ENCODE measurements at places on chromosomes 5 and 9.
A peak's percentile ranks its signal among the peaks of the same experiment; 100 is the strongest.

GRCh38 chr5:5165541-5166002, 25.4 kb downstream of the ADAMTS16 start:
- DNase-seq = no peak

GRCh38 chr5:141149812-141150211, at the start of gene PCDHB6:
PCDHB6 (plus strand) TSS chr5:141150057; CDS start chr5:141150258, 201 bp downstream.
- no peak for DNase-seq

DNA sequence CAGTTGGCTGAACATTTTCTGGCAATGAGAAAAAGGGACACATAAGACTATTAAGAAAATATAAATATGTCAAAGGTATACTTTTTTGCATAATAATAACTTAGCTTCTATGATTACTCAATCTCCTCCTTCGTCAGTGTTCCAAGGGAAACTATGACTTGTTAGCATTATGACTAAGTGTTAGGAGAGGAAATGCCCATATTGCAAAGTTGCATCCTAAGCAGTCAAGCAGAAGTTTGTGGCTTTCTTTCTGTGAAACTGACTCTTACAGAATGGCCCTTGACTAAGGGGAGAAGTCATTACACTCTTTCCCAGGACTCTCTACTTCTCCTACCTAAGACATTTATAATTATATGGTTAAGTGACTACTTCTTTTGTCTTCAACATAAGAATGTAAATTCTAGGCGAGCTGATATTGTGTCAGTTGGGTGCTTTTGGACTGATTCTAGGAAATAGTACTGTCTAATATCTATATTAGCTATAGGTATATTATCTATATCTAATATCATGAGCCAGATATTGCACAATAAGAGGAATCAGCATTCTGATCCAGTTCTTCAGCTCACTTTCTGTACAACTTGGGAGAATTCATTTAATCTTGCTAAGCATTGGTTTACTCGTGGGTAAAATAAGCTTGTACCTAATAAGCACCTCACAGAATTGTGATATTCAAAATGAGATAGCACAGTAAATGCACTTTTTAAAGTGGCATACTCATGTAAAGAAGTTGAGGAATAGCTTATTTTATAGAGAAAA, 16.4 kb upstream of the SPINK6 start:
- no peak for DNase-seq

- DNase-seq = no peak
These were observed 1141.1 kb upstream of the DMAC1 start for GRCh38 chr9:8940650-8941049.

- DNase-seq = peak; percentile 75
These were observed 1.7 kb downstream of the SLIT3 start for GRCh38 chr5:169299191-169299662.

- DNase-seq = peak; percentile 91
These were observed at the start of gene DEPDC1B for GRCh38 chr5:60699609-60700415. DEPDC1B (minus strand) TSS chr5:60700166; CDS start chr5:60700093, 73 bp downstream.

GRCh38 chr5:145341842-145342241, 493.3 kb downstream of the PRELID2 start:
- DNase-seq = no peak

- no peak for DNase-seq
These were observed 140.6 kb upstream of the RAD23B start for GRCh38 chr9:107142430-107142829.

DNA sequence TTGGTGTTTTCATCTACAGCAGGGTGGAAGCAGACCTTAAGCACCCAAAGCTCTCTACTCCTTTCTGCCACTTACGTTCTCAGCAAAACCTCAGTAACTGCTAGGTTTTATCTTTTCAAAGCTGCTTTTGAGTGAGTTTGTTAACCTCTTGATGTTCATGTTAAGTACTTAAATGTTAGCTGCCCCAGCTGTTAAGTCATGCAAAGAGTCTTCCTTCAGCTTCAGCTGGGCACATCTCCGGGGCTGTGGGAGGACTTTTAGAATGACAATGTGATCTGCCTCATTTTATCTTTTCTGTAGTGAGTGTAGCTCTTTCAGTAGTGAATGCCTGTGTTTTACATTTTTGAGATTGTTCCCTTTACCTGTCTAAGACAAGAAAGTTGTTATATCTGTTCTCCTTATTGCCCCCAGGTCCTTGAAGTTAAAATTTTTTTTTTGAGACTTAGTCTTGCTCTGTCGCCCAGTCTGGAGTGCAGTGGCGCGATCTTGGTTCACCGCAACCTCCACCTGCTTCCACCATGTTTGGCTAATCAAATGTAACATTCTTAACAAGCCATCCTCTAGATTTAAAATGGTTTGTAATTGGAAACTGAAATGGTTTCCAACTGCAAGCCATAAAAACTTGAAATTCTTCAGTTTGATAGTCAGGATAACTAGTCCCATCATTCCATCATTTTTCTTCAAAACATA, 19.6 kb downstream of the KDM4C start:
- DNase-seq = no peak

DNA sequence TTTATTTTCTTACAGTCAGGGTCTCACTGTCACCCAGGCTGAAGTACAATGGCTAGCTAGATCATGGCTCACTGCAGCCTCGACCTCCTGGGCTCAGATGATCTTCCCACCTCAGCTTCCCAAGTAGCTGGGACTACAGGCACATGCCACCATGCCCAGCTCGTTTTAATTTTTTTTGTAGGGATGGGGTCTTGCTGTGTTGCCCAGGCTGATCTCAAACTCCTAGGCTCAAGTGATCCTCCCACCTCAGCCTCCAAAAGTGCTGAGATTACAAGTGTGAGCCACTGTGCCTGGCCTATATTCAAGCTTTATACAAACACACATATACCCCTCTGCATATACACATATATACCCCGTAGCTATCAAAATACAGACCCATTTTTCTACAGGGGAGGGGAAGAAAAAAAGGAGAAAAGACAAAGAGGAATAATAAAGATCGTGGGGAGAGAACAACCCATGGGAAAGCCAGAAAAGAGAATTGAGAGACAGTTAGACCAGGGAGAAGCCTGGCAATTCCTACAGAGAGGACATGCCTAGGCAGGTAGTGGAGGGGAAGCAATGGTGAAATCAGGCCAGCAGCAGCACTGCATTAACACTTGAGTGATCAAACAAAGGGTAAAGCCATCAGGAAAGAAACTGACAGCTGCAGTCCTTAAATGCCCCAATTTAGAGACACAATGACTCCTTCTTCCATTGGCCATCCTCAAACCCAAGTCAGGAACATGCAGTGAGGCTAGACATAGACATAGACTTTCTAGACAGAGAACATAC, 102.7 kb downstream of the EFNA5 start:
- no peak for DNase-seq

DNA sequence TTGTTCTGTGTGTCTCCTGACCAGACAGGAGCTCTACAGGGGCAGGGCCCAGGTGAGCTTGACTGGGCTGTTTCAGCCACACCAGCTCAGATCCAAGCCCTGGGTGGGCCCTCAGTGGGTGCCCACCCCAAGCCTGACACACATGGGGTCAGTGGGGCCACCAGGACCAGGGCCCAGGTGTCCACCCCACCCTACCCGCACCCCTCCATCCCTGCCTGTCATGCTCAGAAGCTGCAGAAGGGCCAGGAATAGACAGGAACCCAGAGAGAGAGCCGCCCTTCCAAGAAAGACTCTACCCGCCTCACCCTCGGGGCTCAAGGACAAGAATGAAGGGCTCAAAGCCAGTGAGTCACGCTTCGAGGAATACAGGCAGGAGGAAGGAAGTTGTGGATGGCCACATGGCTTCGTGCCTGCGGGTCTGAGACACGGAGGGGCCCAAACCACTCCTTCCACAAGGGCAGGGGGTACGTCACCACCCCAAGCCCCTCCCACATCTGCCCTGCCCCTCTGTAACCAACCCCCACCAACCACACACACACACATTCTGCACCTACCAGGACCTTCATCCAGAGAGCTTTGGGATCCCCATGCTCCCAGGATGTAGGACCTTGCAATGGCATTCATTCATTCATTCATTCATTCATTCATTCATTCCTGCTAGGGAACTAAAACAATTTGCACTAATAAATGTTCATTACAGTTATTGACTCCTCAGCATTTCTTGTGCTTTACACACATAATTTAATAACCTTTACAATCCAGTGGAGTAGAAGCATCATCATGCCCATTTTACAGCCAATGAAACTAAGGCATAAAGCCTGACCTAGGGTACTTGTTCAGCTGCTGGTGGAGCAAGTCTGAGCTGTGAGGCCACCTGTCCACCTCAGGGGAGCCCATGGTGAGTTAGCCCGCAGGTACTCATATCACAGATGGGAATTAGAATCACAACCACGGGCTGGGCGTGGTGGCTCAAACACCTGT, 55.9 kb upstream of the STXBP1 start:
- DNase-seq = peak; percentile 63

GRCh38 chr9:100011062-100011681, 87.6 kb downstream of the ERP44 start:
- peak; percentile 3 for DNase-seq

GRCh38 chr9:4836676-4837075, 43.9 kb downstream of the RCL1 start:
- no peak for DNase-seq

DNA sequence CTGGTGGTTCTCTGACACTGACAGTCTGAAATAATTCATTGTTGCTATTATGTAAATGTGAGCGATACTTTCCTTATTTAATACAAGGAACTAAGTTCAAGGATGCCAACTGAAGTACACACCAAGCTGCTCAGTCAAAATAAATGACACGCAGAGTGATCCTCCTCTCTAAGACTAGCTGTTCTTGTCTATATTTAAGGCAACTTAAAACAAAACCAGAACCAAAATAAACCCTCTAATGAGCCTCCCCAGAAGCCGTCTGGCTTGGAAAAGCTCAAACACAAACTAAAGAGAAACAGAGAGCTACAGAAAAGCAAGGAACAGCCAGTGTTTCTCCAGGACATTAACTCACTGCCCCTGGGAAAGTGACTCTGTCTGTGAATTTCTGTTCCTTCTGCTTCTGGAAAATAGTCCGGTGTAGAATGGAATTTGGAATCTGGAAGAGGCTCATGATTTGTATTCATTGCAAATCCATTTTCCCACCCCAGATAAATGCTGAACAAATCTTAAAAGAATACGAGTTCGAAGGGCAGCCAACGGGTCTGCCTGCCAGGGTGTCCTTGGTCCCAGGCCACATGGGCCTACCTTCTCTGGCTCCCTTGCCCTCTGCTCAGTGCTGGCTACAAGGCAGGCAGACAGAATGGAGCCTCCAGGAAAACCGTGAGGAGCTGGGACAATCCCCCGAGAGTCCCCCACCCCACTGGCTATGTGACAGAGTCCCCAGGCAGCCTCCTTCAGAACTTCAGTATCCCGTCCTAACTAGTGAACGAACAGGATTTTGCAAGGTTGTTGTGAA, 14.8 kb downstream of the GGTA1 start:
- no peak for DNase-seq

DNA sequence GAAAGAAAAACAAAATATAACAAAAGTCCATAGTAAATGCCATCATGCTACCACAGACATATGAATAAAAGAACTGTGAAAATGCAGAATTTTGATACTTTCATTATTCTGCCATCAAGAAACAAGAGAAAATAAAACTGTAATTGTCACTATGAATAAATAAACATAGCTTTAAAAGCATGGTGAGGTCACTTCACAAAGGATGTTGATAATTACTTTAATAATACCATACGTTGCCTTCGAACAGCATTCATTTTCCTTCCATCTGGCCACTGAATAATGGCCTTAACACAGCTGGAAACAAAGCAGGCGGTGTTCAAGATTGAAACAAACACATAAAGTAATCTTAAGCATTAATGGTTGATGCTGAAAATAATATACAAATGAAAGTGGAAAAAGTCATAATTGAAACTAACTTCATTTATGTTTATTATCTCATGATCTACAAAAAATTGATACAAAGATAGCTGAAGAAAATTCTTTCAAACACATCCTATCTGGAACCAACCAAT, 102.0 kb downstream of the AGTPBP1 start:
- no peak for DNase-seq

GRCh38 chr9:14824481-14824880, 85.7 kb downstream of the FREM1 start:
- DNase-seq = no peak

- DNase-seq = no peak
These were observed 20.8 kb upstream of the CERCAM start for GRCh38 chr9:128399861-128400260.

DNA sequence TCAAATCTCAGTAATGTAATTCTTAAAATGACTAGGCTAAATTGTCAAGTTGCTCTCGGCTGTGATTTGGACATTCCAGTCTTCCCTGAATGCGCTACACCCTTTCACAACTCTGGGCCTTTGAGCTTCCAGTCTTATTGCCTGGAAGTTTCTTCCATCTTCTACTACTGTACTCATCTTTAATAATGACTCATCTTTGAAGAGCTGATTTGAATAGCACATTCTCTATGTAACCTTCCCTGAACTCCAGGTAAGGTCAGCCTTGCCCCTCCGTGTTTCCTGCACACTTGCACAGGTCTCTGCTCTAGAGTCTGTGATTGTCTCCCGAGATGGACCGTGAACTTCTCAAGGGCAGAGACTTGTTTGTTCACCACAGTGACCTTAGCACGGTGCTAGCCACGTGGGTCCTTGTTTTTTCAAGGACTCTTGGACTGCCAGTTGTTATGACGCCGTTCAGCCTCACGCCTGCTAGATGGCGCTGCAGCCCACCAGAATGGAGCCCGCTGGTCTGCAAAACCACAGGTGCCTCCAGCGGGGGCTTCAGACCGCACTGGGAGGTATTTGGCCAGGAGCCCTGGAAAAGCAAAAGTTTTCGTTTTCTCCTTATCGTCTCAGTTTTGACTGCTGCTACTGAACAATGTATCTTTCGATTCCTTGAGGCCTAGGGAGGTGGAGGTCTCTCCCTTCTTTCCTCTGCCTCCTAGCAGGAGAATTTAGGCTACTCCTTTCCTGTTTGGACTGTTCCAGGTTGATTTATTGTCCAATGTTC, 44.4 kb downstream of the SEC61B start:
- peak; percentile 17 for DNase-seq

DNA sequence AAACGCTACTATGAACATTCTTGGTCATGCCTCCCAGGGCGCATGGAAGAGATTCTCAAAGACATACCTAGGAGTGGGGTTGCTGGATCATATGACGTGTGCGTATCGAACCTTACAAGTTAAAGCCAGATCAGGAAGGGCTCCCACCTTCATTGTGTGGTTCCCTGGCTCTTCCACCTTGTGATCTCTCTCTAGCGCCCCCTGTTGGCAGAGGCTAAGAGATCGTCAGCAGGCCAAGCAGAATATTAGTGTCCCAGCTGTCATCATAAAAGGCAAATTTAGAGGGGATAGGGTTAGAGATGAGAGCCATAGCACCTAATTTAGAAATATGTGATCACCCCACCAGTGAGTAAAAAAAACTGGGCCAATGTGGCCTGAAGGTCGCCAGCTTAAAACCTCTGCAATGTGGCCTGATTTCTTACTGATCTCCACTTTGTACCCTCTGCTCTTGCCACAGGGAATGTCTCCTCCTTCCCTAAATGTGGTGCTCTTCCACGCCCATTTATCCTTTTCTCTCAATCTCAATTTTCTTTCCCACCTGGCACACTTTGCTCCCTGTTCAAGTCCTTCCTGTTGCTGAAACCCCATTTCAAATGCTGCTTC, 91.7 kb upstream of the SHB start:
- DNase-seq = no peak
